Stimulated activated CD8-positive, alpha-beta memory T cell treated with anti-CD3 and anti-CD28 coated beads, Interleukin-15, amount 100 ng/mL, for 4 hours (primary cell): ENCODE measurements at places on chromosomes 5 and 9.
A peak's percentile ranks its signal among the peaks of the same experiment; 100 is the strongest.

GRCh38 chr9:36470643-36471290, 70.7 kb upstream of the RNF38 start:
- DNase-seq, result peak; percentile 57

DNA sequence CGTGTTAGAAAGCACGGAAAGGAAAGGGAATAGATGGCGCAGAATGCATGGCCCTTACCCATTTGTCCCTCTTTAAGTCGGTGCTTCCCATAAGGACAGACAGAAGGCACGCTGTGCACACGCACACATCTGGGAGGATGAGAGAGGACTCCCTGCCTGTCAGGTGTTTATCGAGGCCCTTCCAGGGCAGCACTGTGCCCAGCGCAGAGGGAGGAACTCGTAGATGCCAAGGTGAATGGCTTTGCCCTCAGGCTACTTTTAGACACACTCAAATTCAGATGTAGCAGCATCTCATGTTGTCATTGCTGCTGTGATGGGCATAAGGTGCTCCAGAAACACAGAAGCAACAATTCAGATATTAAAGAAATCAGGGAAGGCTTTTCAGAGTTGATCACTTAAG, 70.2 kb upstream of the CTSL start:
- DNase-seq, result no peak

DNA sequence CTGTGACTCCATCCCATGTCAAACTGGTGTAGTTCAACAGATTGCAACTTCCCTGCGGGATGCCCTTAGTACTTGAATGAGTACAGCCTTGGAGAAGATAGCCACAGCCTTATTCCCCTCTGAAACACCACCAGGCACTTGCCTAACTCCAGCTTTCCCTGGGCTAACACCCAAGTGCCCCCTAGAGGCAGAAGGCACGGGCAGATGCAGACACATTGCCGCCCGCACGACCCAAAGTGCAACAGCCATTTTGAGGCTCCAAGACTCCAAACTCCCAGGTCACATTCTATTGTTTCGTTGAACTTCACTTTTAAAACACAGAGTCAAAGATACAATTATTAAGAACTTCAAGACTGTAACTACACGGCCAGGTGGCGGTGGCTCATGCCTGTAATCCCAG, 163.6 kb upstream of the CDH6 start:
- DNase-seq, result no peak

DNA sequence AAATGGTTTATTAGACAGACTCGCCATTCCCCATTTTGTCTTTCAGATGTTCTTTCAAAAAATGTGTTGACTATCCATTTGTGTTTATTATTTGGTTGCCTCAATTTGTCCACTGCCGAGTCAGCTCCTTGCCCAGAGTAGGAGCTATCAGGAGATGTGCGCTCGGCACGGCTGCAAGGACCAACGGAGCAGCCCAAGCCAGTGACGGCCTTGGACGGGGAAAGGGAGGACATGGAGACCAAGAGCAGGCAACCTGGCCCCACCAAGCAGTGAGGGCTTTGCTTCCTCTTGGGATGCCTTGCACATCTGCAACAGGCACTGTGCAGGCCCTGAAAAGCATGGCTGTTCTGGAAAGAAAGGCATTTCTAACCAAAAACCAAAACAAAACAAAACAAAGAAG, 69.8 kb downstream of the DEPDC1B start:
- DNase-seq, result no peak

DNA sequence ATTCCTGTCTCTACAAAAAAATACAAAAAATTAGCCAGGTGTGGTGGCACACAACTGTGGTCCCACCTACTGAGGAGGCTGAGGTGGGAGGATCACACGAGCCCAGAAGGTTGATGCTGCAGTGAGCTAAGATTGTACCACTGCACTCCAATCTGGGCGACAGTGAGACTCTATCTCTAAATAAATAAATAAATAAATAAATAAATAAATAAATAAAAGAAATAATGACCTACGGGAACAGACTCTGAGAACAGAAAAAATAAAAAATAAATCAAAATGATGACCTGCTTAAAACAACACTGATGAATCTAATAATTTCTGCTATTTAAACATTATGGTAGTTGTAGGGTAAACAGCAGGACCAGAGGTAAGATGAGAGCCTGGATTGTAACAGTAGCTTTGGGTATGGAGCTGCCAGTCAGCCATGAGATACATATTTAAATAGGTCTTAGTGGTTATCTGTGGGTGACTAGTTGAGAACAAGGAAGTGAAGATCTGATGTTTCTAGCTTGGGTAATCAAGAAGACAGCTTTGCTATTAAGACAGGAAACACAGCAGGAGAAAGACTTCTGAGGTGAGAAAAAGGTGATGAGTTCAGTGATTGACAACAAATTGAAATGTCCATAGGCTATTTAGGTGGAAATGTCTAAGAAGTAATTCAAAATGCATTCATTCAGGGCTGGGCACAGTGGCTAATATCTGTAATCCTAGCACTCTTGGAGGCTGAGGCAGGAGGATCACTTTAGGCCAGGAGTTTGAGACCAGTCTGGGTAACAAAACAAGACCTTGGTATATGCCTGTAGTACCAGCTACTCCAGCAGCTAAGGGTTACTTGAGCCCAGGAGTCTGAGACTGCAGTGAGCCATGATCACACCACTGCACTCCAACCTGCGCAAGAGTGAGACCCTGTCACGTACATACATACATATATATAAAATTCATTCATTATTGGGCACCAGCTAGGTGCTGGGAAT, 11.0 kb downstream of the RNF145 start:
- no peak for DNase-seq
